GM12865 (cell line): ENCODE measurements at places on chromosomes 1 and 21.

DNA sequence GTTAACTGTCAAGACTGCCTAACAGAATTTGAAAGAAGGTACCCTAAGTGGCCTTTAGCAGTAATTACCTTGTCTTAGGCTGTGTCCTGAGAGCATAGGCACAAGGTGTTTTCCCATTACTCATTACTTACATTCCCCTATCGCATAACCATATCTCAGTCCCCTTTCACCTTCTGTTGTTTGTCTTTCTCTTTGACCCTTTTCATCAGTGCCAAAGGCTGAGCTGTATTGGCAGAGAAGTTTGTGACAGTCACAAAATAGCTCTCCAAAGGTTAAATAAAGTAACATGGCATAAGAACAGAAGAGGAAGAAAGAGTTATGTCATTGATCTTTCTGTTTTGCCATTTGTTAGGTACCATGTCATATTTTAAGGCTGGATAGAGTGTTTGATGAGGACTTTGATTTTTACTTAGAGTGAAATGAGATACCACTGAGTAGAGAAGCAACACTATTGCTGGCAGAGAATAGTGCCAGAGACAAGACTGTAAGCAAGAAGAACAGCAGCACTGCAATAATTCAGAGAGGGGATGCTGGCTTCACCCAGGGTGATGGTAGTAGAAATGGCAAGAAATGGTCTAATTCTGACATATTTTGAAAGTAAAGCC lies 497.8 kb downstream of the TTLL7 start:
- DNase-seq, result peak; percentile 87

- no peak for DNase-seq
These were observed 30.8 kb downstream of the ADAMTS1 start for GRCh38 chr21:26814386-26814785.

GRCh38 chr21:31316072-31316471 lies 28.0 kb downstream of the TIAM1 start:
- DNase-seq, result no peak

DNA sequence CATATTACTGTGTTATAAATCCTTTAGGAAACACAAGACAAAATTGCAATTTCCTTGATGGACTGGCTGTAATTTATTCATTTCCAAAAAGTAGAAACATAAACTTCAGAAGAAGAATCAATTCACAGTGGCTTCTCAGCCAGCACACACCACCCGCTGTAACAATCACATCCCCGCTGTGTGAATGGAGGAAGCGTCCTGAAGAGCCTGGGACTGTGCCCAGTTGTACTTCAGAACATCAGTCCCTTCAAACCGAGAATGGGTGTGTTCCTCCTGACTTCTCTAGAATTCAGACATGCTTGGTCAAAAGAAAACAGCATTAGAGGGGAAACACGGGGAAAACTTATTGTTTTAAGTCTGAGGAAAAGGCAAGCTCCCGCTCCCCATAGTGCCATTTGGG lies 28.8 kb upstream of the CD84 start:
- no peak for DNase-seq

- no peak for DNase-seq
These were observed 10.4 kb downstream of the GATAD2B start for GRCh38 chr1:153912349-153912748.

DNA sequence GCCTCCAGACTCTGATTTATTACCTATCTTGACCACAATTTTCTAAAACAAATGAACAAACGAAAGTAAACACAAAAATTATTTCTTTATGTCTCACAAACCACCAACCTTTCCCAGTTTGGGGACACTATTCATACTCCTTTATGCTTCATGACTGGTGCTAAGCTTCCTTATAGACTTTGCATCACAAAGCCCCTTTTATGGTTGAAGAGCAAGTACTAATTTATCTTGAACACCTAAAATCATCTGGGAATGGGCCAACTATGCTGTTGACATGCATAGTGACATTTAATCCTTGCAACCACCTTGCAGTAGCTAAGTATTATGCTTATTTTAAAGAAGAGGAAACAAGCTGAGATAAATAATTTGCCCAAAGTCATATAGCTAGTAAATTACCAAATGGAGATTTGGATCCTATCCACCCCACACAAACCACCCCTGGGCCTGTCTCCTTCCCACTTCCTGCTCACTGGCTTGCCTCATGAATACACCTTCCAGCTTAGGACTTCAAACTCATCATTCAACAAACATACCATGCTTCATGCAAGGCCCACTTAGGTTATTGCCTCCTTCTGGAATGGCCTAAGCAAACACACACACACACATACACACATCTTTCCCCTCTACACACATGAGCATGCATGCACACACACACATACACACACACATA lies 192.2 kb downstream of the PLPP3 start:
- no peak for DNase-seq

GRCh38 chr1:196873385-196873784 lies 14.5 kb upstream of the CFHR4 start:
- no peak for DNase-seq

DNA sequence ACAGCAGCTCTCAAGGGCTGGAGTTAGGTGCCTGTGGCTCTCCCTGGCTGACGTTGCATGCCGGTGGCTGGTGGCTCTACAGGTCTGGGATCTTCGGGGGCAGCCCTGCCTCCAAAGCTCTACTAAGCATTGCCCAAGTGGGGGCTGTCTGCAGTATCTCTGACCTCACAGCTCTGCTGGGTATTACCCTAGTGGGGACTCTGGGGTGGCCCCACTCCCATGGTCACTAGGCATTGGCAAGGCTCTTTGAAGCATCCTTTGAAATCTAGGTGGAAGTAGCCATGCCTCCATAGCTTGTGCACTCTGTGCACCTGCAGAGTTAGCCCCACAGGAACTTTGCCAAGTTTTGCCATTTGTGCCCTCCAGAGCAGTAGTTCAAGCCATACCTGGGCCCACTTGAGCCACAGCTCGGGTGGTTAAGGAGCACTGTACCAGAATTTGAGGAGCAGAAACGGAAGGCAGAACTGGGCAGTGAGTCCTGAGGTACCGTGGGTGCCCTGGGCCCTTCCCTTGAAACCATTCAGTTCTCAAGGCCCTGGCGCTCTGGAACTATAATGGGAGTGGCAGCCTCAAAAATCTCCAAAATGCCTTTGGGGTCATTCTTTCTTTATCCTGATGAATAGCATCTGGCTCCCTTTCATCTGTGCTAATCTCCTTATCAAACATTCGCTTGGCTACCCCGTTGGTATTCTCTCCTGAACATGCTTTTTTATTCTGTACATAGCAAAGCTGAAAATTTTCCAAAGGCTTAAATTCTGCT lies 15.4 kb downstream of the GJA4 start:
- no peak for DNase-seq

- no peak for DNase-seq
These were observed 95.3 kb upstream of the HIVEP3 start for GRCh38 chr1:42013881-42014470.

- no peak for DNase-seq
These were observed 642.7 kb downstream of the NPHP4 start for GRCh38 chr1:5349526-5349925.

GRCh38 chr1:209045331-209046057 lies 538.0 kb upstream of the CAMK1G start:
- DNase-seq, result no peak

DNA sequence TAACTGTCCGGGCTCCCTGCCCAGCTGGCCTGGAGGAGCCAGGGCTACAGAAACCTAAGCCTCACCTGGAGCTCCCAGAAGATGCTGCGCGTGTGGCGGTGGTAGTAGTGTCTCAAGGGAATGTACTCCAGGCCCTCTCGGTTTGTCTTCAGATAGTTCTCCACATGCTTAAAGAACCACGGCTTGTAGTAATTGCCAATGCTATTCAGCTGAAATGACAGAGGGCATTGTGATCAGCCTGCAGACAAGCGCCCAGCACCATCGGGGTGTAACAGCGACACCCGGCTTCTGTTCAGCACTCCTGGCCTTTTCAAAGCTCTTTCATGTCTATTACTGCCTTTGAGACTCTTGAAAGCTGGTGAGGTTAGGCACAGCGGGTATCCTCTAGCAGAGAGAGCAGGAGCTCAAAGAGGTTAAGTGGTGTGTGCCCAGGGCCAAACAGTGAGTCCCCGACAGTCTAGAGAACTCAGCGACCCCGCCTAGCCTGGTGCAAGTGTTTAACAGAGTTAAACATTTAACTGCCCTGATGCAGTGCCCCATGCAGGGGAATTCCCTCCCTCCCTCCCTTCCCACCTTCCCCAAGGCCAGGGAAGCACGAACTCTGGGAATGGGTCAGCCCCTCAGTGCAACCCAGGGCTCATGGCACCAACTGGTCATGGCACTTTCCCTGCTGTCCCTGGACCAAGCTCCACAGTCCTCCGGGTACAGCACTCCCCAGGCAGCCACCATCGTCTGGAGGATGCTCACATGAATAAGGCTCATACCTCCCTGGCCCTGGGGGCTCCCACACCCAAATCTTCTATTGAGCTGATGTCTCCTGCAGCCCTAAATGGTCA lies 21.5 kb downstream of the DHCR24 start:
- DNase-seq, result no peak

DNA sequence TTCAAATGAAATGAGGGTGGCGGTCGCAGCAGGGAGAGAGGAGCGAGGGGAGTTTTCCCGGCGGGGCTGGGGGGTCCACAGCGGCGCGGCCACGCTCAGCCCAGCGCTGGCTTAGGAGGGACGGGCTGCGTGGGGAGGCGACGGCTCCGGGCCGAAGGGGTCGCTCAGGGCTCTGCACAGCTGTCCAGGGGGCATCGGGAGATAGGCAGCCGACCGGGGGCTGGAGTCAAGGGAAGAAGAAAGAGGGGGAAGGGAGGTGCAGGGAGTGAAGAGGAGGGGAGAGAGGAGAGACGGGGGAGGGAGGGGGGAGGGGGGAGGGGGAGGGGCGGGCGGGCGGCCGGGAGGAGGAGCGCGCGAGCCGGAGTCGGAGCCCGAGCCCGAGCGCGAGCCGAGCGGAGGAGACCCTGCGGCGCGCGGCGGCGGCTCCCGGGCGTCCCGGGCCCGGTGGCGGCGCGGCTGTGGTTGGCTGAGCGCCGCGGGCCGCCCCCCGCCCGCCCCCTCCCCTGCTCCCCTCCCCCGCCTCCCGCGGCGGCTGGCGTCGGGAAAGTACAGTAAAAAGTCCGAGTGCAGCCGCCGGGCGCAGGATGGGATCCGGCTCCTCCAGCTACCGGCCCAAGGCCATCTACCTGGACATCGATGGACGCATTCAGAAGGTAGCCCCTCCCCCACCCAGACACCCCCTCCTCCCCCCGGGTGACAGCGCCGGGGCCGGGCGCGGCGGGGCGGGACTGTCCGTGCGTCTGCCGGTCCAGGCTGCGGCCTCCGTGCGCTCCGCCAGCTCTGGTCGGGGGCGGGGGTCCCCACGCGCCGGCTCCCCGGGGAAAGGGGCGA lies at the start of gene PDE9A:
PDE9A (plus strand) TSS at position 391 of the 831 bp plus-strand sequence; CDS start at position 585, 194 bp downstream.
- no peak for DNase-seq

DNA sequence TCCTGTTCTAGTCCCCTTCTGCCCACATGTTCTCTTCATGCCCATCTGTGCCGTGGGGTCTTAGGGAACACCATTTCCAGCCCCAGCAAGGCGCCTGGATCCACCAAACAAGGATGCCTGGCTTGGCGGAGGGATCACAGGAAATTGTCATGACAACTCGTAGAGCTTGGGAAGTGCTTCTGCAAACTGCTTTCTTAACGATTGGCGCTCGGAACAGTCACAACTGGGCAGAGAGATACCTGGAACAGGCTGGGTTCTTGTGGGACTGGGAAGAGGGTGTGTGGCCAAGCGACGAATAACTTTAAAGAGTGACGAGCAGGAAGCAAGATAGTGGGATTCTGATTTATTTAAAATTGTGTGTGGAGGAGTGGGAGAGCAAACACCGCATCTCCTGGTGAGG lies 329.8 kb downstream of the RPS6KC1 start:
- DNase-seq, result no peak

- no peak for DNase-seq
These were observed 20.9 kb upstream of the PDXK start for GRCh38 chr21:43697758-43698643.

DNA sequence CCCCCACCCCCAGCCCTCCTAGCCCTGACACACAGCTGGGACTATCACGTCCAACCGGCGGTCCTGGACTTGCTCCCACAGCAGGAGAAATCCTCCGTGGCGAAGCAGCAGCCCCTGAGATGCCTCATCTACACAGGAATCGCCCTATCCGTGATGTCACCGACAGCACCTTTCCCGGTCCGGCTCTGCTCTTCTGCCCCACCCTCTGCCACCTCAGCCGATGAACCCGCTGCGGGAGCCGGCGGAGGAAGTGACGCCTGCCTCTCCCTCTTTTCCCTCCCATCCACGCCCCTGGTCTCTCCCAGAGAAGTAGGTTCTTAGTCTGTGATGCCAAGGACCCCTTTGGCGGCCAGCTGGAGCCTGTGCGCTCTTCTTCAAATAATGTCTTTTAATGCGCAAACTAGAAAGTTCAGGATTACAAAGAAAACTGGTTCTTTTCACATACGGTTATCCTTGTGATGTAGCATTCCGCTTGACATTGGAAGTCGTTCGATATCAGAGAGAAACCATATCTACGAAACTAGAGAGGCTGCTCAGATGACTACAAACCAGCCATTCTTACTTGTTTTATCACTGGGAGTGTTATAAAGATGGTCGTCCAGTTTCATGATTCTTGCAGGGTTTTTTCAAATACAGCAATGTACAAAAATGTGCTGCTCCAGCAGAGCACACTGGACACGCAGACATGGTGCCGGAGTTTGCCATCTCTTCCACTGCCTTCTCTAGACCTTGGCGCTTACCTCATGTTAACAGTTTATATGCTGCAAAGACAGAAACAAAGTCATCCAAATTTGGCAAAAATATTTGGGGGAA lies 120.3 kb downstream of the PPIAL4G start:
- DNase-seq, result no peak

DNA sequence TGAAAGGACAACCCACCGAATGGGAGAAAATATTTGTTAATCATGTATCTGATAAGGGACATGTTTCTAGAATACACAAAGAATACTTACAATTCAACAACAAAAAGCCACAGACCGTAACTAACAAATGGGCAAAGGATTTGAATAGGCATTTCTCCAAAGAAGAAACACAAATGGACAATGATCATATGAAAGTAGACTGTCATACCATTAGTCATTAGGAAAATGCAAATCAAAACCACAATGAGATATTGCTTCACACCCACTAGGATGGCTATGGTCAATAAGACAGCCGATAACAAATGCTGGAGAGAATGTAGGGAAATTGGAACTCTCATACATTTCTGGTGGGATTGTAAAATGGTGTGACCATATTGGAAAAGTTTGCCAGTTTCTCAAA lies 367.2 kb upstream of the SGIP1 start:
- DNase-seq, result no peak

GRCh38 chr1:221761354-221762002 lies 19.6 kb upstream of the DUSP10 start:
- peak; percentile 76 for DNase-seq
